ENCODE measurements at places on chromosomes 13 and 19.

DNA sequence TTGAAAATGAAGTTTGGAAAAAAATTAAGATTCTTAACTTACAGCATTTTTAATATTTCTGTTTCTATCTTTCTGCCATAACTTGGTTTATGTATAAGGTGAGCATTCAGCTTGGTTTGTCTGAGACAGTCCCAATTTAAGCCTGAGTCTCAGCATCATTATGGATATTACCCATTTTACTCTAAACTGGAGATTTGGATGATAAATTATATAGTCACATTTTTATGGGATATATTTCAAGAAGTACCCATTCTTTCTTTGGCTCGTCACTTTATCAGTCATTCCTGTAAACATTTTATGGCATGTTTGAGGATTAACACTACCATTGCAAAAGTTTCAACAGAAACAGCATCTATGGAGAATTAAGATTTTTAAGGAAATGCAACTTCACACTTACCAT is 1129.0 kb upstream of the PCDH9 start:
- DNase-seq: no peak

- DNase-seq: peak; percentile 74
Measured at GRCh38 chr19:15297416-15298224, 34.7 kb downstream of the BRD4 start.

- no peak for DNase-seq
Measured at GRCh38 chr19:46714444-46715106, 2.3 kb downstream of the PRKD2 start.

- DNase-seq: no peak
Measured at GRCh38 chr13:95503662-95504061, 48.9 kb upstream of the CLDN10 start.

DNA sequence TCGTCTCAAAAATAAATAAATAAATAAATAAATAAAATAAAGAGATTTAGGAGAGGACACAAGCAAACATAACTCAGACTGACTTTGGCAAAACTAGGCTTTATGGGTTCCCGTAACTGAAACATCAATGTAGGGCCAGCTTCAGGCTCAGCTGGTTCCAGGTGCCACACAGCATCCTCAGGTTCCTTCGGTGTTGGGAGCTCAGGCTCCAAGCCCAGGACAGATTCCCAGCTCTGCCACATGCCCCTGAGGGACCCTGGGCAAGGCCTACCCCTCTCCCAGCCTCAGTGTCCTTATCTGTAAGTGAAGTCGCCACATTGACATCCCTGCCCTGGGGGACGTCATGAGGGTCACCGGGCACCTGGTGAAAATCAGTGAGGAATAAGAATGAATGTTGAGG is 18.7 kb downstream of the MISP start:
- no peak for DNase-seq

DNA sequence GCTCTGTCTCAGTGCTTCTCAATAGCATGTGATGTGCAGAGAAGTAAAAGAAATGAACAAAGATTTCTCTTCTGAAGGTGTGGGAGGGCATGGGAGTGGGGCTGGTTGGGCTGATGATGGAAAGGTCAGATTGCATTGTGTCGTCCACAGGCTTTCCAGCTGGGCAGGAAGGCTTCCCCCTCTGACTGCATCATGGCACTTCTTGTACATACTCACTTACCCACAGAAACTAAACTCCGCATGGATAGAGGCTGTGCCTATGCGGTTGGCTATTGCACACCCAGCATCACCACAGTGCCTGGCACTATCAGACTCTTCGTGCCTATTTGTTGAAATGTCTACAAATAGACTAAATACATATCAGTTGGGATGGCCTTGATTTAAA is 24.4 kb upstream of the TNFSF11 start:
- no peak for DNase-seq
